Activated CD4-positive, alpha-beta T cell treated with anti-CD3 and anti-CD28 coated beads, Interleukin-2, amount 10 ng/mL, durations not matched to agents 7 days and 5 days (primary cell): ENCODE measurements at places on chromosomes 2 and 18.

GRCh38 chr2:20953146-20953824 is 90.6 kb downstream of the APOB start:
- no peak overlapping the region for H3K27ac ChIP-seq
- H3K27me3 ChIP-seq: peaks cover 1% of the 10 kb centered on the region
- H3K36me3 ChIP-seq: no peaks in the 10 kb centered on the region
- no peak overlapping the region for H3K4me3 ChIP-seq

DNA sequence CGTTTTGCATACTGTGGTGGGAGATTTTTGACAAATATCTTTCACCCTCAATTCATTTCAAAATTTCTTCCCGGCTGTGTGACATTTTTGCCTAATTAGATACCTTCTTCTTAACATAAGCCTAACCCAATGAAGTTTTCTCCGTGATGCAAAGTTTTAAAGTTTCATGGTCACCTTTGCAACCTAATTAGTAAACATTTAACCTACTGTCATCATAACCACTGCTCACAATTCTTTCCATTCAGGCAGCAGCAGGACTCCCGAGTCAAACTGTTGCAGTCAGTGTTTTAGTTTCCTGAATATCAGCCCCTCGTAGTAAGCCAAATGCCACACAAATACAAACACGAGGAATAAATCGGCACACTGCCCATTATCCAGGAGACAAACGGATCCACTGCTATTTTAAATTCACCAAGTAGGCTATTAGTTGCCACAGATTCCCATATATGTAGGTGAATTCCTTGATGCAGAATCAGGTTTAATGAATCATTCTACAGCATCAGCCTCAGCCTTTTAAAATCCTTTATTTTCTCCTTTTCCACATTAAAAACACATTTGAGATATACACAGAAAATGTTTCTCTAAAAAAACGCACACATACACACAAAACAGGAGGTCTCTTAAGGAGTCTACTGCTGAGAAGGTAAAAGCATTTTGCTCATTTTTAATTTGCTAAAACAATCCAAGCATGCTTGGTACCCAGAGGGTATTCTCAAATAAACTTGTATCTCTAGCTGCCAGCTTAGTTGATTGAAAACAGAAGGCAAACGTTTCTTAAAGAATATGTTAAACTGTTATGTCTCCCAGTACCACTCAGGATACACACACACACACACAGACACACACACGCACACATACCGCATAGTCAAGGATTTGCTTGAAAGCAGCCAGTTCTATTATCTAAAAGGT is 106.5 kb upstream of the KCTD1 start:
- H3K4me1 ChIP-seq: peaks cover 14% of the 10 kb centered on the region
- no peak for DNase-seq
- H3K27me3 ChIP-seq: peaks cover 84% of the 10 kb centered on the region
- peak overlapping the region; percentile 8 for H3K4me3 ChIP-seq

GRCh38 chr2:195594248-195594647 is 62.8 kb upstream of the SLC39A10 start:
- peak overlapping the region; percentile 6 for H3K27ac ChIP-seq
- DNase-seq: no peak
- H3K36me3 ChIP-seq: peaks cover 19% of the 10 kb centered on the region
- H3K4me1 ChIP-seq: peaks cover 20% of the 10 kb centered on the region
- H3K4me3 ChIP-seq: no peak overlapping the region
- H3K27me3 ChIP-seq: no peaks in the 10 kb centered on the region

DNA sequence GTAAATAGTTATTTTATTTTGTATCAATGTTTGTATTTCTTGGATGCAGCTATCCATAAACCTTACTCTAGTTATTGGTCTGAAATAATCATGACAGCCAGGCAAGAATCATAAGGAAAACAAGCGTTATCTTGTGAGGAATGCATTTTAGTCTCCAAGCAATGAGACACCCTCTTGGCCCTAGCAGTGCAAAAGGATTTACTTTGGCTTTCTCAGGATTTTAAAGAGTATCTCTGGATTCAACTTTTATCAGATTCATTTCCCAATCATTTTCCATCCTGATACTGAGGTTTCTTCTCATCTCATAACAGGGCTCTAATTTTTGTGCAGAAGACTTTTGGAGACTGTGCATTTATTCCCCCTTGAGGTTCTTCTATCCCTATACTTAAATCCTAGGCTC is 480.8 kb downstream of the TMX3 start:
- H3K27me3 ChIP-seq: no peaks in the 10 kb centered on the region
- H3K36me3 ChIP-seq: no peaks in the 10 kb centered on the region
- no peak for DNase-seq
- H3K4me3 ChIP-seq: no peak overlapping the region

DNA sequence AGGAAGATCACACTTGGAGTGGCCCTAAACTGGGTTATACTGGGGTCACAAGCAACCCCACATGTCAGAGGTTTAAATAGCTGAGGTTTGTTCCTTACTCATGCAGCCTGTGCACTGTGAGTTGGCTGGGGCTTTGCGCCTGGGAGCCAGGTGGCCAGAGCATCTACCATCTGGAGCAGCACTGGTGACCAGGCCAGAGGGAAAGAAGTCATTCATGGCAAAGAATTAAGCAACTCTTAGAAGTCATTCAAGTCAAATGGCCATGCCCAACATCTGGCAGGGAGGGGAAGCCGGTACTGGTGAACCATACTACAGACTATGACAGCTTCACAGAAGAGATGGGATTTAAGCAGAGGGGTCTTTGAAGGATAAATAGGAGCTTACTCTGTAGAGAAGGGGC is 90.7 kb downstream of the POLR1A start:
- no peak overlapping the region for H3K4me3 ChIP-seq
- no peak for DNase-seq
- H3K27ac ChIP-seq: peak overlapping the region; percentile 12
- peaks cover 23% of the 10 kb centered on the region for H3K4me1 ChIP-seq

DNA sequence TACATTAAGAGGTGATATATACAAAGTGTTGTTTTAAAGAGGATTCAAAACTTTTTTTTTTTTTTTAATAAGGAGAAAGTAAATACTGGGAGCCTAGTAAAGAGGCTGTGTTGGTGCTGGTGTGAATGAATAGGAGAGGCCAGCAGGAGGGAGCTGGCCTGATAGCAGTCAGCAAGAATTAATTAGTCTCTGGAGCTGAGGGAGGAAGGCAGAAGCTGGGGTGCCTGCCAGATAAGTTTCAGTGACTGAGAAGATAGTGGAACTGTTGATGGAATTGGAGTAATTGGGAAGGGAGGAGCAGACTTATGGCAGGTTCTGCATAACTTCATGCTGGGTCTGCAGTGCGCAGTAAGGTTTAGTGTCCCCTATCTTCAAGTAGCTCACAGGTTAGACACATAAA is 36.2 kb upstream of the SNORC start:
- H3K4me1 ChIP-seq: peaks cover 19% of the 10 kb centered on the region
- no peak overlapping the region for H3K4me3 ChIP-seq
- peaks cover 59% of the 10 kb centered on the region for H3K36me3 ChIP-seq
- peak overlapping the region; percentile 14 for H3K27ac ChIP-seq

- H3K4me3 ChIP-seq: no peak overlapping the region
- no peak for DNase-seq
- no peaks in the 10 kb centered on the region for H3K36me3 ChIP-seq
- H3K27ac ChIP-seq: no peak overlapping the region
- H3K27me3 ChIP-seq: peaks cover 21% of the 10 kb centered on the region
Observed at GRCh38 chr18:63837590-63837989, 49.9 kb upstream of the SERPINB2 start.

DNA sequence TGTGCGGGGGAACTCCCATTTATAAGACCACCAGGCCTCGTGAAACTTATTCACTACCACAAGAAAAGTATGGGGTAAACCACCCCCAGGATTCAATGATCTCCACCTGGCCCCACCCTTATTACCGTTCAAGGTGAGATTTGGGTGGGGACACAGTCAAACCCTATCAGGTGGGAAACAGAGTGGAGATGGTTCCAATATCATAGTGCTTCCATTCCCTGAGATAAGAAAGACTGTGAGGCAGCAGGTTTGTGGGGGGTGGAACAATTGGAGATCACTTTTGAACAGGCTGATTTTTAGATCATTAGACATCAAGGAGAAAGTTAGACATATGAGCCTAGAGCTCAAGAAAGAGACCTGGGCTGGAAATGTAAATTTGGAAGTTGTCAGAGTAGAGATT is 39.3 kb downstream of the GKN2 start:
- DNase-seq: no peak
- H3K4me1 ChIP-seq: peaks cover 24% of the 10 kb centered on the region
- no peaks in the 10 kb centered on the region for H3K27me3 ChIP-seq
- peaks cover 2% of the 10 kb centered on the region for H3K36me3 ChIP-seq

DNA sequence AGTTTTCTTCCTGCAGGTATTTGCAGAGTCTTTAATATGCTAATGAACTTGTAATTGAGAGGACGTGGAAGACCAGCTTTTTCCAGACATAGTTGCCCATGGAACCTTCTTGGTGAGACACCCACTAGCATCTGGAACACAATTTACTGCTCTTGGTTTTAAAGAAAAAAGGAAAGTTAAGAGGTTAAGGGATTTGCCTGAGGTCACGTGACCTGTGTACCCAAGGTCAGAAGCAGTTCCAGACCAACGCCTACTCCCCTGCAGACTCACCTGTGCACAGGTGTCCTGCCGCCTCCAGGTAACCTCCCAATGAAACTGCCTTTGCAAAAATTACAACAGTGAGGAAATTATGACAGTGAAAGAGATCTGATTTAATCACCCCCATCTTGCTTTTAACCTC is 172.7 kb downstream of the ANAPC1 start:
- DNase-seq: no peak
- no peak overlapping the region for H3K4me3 ChIP-seq
- H3K27ac ChIP-seq: no peak overlapping the region
- peaks cover 12% of the 10 kb centered on the region for H3K27me3 ChIP-seq

DNA sequence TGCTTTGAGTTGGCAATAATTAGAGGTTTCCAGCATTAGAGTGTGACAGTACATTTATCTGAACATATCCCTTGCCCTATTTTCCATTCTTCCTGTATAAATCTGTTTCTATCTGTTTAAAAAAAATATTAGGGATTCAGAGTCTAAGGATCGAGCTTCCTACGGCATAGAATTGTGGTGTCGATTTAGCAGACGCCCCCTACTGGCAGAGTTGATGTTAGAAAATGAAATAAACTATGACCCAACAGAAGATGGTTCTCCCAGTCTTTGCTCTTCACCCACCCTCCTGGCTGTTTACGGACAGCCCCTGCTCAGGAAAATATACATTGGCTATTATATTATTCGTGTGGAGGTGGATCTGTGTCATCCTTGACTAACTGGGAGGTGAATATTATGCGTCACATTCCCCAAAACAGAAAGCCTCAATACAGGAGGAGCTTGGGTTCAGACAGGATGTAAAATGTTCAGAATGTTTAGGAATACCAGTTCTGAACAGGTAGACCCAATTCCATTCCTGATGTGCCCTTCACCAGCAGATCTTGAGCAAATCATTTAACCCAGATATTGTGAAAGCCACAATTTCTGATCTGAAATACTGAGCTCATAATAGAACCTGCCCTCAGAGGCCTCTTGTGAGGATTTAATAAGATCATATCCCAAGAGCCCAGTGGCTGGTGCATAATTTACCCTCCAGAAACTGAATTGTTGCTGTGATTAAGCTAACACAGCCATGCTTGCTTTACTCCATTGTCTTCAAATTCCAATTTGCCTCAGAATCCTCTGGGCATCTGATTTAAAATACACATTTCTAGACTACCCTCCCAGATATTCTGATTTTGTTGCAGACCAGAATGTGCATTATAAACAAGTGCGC is 10.8 kb upstream of the ERMN start:
- DNase-seq: peak; percentile 57
- no peak overlapping the region for H3K27ac ChIP-seq
- no peaks in the 10 kb centered on the region for H3K27me3 ChIP-seq
- peaks cover 25% of the 10 kb centered on the region for H3K36me3 ChIP-seq
- no peak overlapping the region for H3K4me3 ChIP-seq
- peaks cover 50% of the 10 kb centered on the region for H3K4me1 ChIP-seq

DNA sequence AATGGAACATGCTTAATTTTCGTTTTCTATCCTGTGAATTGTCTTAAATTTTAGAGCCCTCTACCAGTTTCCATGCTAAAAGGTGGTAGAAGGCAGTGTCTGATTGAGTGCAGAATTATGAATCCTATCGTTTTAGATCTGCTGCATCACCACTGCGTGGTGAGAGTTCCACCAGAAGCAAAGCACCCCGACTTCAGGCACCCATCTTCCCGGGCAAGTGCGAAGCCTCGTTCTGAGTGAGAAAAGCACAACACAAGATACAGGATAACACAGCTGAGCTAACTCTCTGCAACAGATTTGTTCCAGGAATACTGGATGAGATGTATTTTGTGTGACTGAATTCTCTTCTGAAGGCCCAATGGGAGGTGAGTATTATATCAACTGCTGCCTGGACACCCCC is 471.5 kb downstream of the EIPR1 start:
- H3K27me3 ChIP-seq: no peaks in the 10 kb centered on the region
- H3K27ac ChIP-seq: no peak overlapping the region
- no peak overlapping the region for H3K4me3 ChIP-seq
- DNase-seq: no peak
- H3K4me1 ChIP-seq: peaks cover 10% of the 10 kb centered on the region
- H3K36me3 ChIP-seq: no peaks in the 10 kb centered on the region

DNA sequence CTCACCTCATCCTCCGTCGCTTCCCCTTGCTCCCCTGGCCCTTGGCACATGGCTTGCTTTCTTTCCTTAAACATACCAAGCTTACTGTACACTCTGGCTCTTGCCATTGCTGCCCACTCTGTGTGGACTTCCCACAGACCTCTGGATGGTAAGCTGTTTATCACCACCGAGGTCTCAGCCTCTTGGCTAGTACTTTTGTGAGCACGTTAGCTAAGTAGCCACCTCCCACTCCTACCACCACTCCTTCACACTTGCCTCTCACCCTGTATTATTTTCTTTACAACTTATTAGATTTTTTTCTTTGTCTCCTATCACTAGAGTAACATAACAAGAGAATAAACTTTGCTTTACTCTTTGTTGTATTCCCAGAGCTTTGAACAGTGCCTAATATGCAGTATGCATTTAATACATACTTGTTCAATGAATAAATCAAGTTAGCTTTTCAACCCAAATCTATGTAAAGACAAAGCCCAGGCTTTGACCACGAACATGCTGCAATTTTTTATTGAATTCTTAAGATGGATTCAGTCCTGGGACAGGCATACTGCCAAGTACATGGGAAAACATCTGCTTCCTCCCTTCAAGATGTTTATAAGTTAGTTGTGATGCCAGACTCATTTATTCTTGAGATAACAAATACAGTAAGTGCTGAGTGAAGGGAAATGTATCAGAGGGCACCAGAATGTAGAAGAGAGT is 25.0 kb upstream of the MSGN1 start:
- H3K4me3 ChIP-seq: no peak overlapping the region
- peaks cover 38% of the 10 kb centered on the region for H3K27me3 ChIP-seq
- peaks cover 14% of the 10 kb centered on the region for H3K4me1 ChIP-seq
- H3K36me3 ChIP-seq: no peaks in the 10 kb centered on the region
- DNase-seq: no peak
- H3K27ac ChIP-seq: no peak overlapping the region
